Substantia nigra (tissue), 51 donors: ENCODE measurements at places on chromosomes 12 and 14.

DNA sequence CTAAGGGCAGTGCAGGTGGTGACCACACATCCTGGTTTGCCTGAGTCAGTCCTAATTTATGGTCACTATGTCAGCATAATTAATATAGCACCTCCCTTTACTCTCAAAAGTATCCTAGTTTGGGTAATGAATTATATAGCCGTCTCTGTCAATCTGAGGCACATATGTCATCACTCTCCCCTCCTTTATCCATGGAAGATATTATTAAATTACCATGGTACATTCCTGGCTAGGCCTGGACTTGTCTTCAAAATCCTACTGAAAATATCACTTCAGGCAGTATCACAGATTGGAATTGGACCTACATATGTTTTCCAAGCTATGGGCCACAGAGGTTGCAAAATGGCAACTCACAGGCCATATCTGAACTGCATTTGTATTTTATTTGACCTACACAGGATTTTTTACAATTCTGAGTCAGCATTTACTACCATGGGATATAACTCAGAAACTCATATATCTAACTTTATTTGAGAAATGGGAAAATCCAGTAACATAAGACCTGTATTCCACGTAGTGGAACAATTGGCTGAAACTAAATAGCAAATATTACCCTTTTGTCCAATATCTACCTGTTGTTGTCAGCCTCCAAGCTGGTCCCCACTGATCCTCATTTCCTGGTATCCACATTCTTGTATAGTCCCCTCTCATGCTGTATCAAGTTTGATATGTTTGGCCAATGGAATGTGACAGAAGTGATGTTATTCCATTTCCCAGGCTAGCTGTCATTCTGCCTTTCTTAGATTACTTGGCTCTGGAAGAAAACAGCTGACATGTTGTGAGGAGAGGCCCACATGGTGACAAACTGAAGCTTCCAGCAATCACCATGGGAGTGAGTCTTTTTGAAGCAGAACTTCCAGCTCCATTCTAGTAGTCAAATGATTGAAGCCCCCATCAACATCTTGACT lies 102.5 kb upstream of the MDM1 start:
- no peak for DNase-seq

DNA sequence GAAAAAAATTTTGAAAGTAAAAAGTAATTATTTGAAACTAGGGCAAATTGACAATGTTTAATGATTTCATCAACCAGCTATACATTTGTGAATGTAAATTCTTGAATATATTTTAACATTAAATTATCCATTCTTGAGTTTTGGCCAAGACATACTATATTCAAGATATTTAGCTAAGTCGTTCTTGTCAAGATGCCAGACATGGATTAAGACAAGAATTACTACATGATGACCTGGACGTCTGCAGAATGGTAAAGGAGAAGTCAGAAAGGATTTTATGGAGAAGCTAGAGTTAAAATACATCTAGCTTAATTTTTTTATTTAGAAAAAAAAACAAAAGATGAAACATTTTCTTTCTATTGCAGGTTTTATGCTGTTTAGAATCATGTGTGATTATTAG lies 255.8 kb downstream of the TMTC2 start:
- no peak for DNase-seq

DNA sequence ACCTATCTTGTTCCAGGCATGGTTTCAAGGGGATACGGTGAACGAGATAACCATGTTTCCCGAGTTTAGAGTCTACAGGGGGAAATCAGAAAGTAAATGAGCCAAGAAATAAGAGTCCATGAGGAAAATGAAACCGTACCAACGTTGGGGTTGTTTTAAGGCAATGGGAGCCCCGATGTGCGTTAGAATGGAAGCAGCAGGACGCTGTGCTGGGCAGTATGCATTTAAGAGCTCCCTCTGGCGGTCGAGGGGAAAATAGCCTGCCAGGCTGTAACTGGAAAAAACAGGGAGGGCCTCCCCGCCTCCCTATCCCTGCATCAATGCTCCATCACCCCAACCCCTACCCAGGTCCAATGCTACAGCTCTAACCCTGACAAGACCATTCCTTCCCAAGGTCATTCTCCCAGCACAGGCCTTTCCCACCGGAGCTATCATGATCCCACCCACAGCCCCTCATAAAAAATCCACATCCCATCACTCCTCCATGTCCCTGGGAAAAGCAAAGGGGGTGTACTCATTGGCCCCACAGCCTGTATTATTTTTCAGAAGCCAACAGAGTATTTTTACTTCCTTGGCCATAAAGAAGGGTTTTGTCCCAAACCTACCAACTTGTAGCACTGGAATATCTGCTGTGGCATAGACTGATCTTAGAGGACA lies 226.3 kb upstream of the NOS1 start:
- DNase-seq, result no peak

- DNase-seq, result no peak
These were observed 3.5 kb upstream of the ACTN1 start for GRCh38 chr14:68982581-68982980.

DNA sequence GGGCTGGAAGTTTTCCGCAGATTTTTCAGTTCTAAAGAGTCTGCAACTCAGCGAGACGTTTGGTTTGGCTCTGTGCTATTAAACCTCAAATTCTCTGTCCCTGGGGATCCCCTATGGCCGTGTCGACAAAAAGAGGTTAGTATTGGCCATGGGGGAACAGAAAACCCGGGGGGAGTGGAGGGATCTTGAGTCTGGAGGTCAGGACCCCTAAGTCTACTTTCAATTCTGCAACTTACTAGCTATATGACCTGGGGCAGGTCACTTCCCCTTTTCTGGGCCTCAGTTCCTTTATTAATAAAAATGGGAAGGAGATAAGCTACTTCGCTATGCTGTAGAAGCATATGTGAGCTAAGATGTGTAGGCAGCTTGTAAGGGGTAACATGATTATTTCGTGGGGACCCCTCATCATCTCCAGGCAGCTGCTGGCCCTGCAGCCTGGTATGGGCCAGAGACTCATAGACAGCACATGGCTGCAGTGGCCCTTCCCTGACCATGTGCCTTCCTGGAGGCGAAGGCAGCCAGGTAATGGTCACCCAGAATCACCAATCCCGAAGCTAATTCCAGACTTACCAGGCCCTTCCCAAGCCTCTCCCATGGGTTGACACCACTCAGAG lies 8.6 kb downstream of the ASB2 start:
- DNase-seq, result no peak

- no peak for DNase-seq
These were observed 253.3 kb downstream of the AEBP2 start for GRCh38 chr12:19692566-19692965.

- DNase-seq, result no peak
These were observed 39.5 kb downstream of the BEGAIN start for GRCh38 chr14:100547633-100548294.
